Activated naive CD4-positive, alpha-beta T cell (primary cell): ENCODE measurements at places on chromosomes 4 and X.

DNA sequence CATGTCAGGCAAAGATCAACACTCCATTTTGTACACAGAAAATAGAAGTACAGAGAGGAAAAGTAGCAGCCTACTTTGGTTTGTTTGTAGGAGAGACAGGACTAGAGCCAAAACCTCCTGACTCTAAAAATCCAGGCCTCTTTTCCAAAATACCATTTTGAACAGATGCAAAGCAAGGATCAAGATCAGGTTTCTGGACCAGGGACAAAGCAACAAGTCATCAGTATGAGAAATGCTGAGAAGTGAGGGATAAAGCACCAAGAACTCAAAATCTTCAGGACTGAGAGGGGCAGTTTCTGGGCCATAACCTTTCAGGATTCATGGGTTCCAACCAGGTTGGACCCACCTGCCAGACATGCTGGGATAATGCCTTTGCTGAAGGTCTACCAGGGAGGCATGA, 36.6 kb upstream of the MBTPS2 start:
- no peak for DNase-seq

GRCh38 chr4:72109959-72110497, 78.2 kb downstream of the NPFFR2 start:
- no peak for DNase-seq

DNA sequence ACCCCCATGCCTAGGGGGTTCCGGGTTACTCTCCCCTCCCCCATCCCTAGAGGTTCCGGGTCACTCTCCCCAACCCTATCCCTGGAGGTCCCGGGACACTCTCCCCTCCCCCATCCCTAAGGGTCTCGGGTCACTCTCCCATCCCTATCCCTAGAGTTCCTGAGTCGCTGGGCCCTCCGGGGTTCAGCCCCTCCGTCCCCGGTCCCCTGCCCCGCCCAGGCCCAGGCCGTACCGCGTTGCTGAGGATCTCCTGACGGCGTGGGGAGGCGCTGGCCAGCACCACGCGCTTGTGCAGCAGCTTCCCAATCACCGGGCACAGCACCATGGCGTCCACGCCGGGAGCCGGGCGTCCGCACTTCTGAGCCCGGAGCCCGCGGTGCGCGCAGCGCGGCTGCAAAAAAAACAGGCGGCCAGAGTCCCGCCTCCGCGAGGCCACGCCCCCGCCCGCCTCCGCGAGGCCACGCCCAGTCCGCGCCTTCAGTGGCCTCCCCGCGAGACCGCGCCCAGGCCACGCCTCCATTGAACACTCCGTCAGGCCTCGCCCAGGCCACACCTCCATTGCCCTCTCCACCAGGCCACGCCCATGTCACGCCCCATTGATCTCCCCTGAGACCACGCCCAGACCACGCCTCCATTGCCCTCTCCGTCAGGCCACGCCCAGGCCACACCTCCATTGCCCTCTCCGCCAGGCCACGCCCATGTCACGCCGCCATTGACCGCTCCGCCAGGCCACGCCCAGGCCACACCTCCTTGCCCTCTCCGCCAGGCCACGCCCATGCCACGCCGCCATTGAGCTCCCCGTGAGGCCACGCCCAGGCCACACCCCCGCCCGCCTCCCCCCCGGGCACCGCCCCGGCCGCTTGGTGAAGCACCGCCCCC, at the start of gene ASMTL:
ASMTL (minus strand) TSS at position 394 of the 879 bp plus-strand sequence; CDS start at position 325, 69 bp downstream.
- DNase-seq, result no peak

GRCh38 chrX:33160273-33160672, 51.1 kb downstream of the DMD start:
- DNase-seq, result no peak

GRCh38 chr4:152990471-152991131, 54.5 kb downstream of the FHDC1 start:
- DNase-seq, result no peak

DNA sequence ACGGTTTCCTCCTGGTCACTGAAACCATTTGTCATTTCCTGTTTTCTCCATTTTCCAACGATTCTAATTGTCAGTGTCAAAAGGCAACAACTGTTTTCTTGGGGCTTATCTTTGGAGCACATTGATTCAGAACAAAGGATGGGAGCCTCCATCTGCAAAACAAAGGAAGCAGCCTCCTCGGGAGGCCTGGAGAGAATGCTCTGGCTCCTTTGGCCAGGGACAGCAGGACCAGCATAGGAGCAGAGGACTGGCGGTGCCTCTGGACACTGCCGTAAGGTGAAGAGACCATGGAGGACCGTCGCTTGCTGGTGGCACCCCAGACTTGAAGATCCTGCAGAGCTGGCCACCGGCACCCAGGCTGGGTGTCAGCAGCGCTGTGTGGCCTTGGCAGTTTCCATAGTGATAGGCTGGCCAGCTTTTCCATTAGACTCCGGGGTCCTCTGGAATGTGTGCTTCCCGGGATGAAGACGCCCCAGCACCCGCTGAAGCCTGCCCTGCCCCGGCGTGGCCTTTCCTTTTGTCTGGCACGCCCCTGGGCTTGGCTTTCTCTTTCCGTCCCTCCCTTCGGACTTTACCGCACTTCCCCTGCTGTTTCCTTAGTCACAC, 61.1 kb upstream of the MTM1 start:
- no peak for DNase-seq

- peak; percentile 8 for DNase-seq
Measured at GRCh38 chr4:183099537-183100297, 660 bp downstream of the WWC2 start.

- DNase-seq, result no peak
Measured at GRCh38 chr4:5365071-5366008, 314.1 kb downstream of the STK32B start.

DNA sequence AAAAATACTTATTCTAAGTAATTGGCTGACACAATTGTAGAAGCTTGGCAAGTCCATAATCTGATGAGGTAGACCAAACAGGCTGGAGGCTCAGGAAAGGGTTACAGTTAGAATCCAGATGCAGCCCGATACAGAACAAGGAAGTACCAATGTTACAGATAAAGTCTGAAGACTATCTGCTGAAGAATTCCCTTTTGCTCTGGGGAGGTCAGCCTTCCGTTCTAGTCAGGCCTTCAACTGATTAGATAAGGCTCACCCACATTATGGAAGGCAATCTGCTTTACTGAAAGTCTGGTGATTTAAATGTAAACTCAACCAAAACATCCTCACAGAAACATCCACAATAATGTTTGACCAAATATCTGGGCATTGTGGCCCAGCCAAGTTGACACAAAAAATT, 7.4 kb upstream of the DYNLT3 start:
- DNase-seq, result no peak
